Erythroblast (primary cell): ENCODE measurements at places on chromosomes 5 and 9.

GRCh38 chr5:120517607-120518252 is 53.6 kb downstream of the PRR16 start:
- no peak for DNase-seq

DNA sequence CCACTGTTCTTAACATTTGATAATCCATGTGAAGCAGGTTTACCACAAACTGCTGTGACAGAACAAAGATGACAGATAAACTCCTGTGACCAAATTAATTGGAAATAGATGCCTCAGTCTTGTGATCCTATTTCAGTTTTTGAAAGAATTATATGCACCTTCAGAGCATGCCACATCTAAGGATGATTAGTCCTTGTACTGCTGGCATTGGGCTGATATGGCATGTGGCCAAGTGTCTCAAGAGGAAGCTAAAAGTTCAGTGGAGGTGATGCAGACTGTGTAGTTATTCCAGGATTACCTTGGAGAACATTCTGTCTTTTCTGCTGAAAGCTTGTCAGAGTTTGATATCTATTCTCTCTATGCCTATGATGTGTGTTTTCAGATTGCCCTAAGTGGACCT is 314.4 kb upstream of the EFNA5 start:
- DNase-seq: peak; percentile 78

DNA sequence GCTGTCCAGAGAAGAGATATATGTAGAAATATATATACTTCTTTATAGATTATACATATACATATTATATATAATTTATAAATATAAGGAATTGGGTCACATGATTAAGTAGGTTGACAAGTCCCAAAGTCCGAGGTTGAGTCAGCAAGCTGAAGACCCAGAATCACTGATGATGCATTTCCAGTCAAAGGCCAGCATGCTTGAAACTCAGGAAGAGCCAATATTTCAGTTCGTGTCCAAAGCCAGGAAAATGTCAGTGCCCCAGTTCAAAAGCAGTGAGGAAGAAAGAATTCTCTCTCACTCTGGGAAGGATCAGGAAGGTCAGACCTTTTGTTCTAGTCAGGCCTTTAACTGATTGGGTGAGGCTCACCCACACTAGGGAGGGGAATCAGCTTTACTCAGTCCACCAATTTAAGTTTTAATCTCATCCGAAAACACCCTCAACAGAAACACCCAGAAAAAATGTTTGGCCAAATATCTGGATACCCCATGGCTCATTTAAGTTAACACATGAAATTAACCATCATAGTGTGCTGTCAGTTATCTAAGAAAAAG is 42.0 kb upstream of the LVRN start:
- DNase-seq: no peak

DNA sequence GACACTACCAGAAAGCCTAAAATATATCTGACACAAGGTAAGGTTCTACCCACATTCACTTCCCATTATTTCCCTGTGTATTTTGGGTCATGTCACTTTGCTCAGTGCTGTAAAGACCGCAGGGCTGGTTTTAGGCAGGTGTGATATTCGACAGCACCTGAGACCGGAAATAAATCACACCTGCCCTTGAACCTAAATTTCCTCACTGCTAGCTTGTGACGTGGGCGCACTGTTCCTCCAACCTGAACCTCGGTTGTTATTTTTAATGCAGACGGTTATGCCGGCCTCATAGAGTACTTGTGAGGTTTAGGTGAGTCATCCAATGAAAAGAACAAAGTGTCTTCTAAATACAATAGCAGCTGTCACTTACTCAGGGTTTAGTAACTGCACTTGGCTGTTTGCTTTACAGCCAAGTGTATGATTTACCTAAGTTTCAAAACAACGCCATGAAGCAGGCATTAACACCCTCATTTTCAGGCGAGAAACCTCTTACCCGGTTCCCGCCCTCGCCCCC is 20.7 kb upstream of the ZNF782 start:
- no peak for DNase-seq

- DNase-seq: no peak
Measured at GRCh38 chr5:138389332-138389731, 36.8 kb downstream of the KDM3B start.

- no peak for DNase-seq
Measured at GRCh38 chr5:55096182-55096581, 6.3 kb upstream of the GZMA start.

DNA sequence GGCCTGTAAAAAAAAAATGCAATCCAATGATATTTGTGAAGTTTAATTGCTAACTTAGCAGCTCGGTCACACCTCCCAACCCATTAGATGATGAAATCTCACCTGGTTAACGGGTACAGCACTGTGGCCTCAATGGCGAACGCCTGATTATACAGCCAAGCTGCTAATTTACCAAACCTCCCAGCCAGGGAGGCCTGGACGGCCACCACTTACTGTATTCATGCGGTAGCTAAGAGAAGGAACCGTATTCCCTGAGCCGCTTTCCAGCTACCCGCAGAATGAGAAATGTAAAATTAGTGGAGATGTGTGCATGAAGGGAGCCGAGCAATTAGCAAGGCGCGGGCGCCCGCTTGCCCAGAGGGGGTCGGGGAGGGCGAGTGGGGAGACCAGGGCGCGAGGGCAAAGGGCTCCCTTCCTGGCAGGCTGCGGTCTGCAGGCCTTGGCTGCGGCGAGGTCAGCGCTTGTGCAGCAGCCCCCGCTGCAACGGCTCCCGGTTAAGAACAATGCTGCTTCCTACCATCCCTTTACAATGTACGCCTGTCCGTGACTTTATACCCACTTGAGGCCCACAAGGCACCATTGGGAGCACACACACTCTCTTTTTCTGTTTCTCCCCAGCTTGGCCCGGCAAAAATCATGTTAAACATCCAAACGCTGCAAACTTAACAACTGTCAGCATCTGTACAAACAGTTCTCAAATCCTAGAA is 70.4 kb upstream of the TBCA start:
- no peak for DNase-seq
